ENCODE measurements at places on chromosomes 4 and X. TPM values are rescaled to one million over a fixed set of nuclear protein-coding genes. Genes with fewer than 3 reads are reported as not detected.

Gene XAGE2
- total RNA-seq: not detected

DNA sequence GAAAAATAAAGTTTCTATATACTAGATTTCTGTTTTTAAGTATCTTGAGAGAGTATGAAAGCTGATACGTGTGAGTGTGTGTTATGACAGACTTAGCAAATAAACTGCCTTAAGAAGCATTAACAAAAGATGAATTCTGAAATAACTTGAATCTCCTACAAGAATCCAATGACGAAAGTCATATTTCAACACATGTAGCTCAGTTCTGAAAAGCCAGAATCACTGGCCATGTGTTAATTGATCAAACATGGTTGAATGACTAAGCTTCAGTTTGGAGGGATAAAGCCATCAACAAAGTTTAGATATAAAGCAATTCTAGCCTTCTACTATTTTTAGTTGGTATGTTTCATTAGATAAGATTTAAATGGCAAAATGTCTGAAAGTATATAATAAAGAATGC is 88.5 kb upstream of the ETNPPL start:
- no peak for DNase-seq
- H3K4me3 ChIP-seq: no peak overlapping the region
- H3K36me3 ChIP-seq: no peaks in the 10 kb centered on the region
- H3K27me3 ChIP-seq: no peaks in the 10 kb centered on the region
- no peak overlapping the region for H3K27ac ChIP-seq
- no peaks in the 10 kb centered on the region for H3K4me1 ChIP-seq

Gene DCUN1D4
- 26.1 TPM for total RNA-seq

DNA sequence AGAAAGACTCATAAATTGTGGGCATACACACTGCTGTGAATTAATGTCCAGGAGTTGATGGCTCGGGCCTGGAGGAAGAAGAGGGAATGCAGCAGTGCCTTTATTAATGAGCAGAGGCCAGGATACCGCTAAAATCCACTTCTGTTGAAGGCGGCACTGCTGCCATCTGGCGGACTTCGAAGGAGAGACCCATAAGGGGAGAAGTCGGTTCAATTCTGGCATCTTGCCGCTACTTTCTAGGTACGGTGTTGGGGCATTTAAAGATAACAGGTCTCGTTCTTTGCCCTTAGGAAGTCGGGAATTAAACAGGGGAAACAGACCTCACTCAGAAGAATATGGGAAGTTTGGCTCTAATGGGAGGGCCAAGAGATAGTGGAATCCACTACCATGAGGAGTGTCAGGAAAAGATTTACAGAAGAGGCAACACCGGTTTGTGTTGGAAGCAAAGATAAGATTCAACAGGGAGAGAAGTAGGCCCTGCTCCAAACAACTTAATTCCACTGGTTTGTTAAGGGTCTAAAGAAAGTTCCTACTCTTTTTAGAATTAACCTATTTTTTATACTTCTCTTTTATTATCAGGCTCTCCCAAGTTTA is 133.6 kb upstream of the GIMD1 start:
- no peak overlapping the region for H3K27ac ChIP-seq
- no peaks in the 10 kb centered on the region for H3K36me3 ChIP-seq
- H3K4me1 ChIP-seq: no peaks in the 10 kb centered on the region
- H3K27me3 ChIP-seq: no peaks in the 10 kb centered on the region
- no peak for DNase-seq

Gene TMEM271
- not detected for total RNA-seq

DNA sequence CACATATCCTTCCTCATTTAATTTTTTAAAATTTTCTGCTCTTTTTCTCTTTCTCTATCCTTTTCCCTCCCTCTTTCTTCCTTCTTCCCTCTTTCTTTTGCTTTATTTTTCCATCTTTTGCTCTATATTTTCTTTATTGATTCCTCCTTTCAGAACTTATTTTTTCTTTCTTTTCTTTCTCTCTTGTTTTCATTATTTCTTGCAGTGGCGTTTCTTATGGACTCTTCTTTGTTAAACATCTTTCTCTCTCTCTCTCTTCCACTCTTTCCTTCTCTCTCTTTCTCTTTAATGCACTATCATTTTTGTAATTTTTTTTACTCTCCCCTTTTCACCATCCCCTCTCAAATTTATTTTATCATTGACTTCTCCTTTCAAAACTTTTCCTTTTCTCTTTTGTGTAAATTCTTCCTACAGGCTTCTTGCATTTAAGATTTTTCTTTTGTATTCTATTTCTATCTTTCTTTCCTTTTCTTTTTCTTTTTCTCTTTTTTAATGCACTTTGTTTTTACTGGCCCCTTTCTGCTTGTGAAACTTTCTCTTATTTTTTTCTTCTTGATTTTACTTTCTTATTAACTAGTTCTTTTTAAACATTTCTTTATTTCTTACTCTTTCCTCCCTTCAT is 97.0 kb downstream of the RBMX2 start:
- no peaks in the 10 kb centered on the region for H3K4me1 ChIP-seq
- no peak overlapping the region for H3K4me3 ChIP-seq
- no peaks in the 10 kb centered on the region for H3K36me3 ChIP-seq

DNA sequence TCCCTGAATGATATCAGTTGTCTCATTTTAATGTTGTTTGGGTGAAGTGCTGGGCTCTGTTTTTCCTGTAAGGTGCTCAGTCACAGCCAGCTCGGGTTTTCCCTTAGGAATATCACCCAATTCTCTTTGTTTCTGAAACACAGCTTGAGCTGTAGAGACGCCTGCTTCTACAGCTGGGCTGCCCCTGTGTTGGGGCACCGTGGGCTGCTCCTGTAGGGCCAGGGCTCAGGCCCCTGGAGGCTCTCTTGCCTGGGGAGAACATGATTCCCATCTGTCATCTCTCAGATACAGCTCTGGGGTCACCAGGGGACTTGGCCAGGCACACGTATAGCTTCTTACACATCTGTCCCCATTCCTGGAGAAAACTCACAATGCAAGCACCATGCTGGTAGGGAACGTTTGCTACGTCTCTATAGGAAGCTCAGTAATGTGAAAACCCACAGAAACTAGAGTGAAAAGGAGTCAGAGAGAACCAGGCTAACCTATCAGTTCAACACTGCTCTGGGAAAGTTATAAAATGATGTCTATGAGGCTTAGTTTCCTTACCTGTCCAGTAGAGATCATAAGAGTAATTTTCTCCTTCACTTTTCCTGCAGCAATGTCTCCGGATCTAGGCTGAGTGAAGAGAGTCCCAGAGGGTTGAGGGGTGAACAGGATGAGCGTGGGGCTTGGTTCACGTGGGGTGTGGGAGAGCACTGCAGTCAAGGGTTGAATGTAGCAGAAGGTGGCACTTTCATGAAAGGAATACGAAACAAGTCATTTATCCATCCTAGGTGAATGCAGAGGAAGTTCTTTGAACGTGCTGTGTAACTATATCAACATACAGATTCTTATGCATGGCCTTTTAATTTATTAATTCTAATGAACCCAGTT is 14.5 kb downstream of the FHDC1 start:
- H3K36me3 ChIP-seq: no peaks in the 10 kb centered on the region
- H3K4me1 ChIP-seq: no peaks in the 10 kb centered on the region
- no peak overlapping the region for H3K27ac ChIP-seq

Gene PCDH10
- 0.94 TPM for total RNA-seq

Gene AMTN
- not detected for total RNA-seq

Gene RAB41
- total RNA-seq: not detected

- H3K27me3 ChIP-seq: no peaks in the 10 kb centered on the region
- peaks cover 5% of the 10 kb centered on the region for H3K4me1 ChIP-seq
- H3K4me3 ChIP-seq: no peak overlapping the region
- no peak overlapping the region for H3K27ac ChIP-seq
- H3K36me3 ChIP-seq: no peaks in the 10 kb centered on the region
These were observed 50.9 kb downstream of the ABCG2 start for GRCh38 chr4:88107406-88108107.

GRCh38 chrX:13933352-13933751 is 96.3 kb downstream of the GEMIN8 start:
- no peak for DNase-seq
- H3K4me1 ChIP-seq: peaks cover 12% of the 10 kb centered on the region
- peaks cover 6% of the 10 kb centered on the region for H3K27me3 ChIP-seq
- H3K4me3 ChIP-seq: no peak overlapping the region
- no peaks in the 10 kb centered on the region for H3K36me3 ChIP-seq

Gene HSFX4
- not detected for total RNA-seq

Gene GATA1
- not detected for total RNA-seq

Gene UGT2B11
- total RNA-seq: not detected

DNA sequence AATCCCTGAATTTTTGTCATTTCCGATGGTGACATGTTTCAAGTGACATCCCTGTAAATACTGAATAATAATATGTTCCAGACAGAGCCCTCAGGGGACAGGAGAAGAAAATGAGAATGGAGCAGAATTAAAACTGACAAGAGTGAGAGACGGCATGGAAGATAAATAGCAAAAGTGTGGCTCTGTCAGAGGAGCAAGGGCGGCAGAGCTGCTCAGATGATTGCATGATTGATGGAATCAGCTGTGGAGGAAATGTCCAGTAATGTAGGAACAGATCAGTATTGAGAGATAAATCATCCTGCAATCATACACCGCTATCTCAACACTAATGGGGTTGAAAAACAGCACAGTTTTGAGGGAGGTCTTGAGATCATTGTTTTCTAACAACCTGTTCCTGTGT is 350.3 kb downstream of the STIM2 start:
- no peaks in the 10 kb centered on the region for H3K27me3 ChIP-seq
- no peak for DNase-seq
- no peak overlapping the region for H3K4me3 ChIP-seq
- H3K36me3 ChIP-seq: no peaks in the 10 kb centered on the region
- no peak overlapping the region for H3K27ac ChIP-seq

GRCh38 chr4:105541420-105541819 is 11.0 kb upstream of the ARHGEF38 start:
- no peaks in the 10 kb centered on the region for H3K36me3 ChIP-seq
- DNase-seq: no peak
- no peak overlapping the region for H3K4me3 ChIP-seq
- H3K27ac ChIP-seq: no peak overlapping the region
- no peaks in the 10 kb centered on the region for H3K27me3 ChIP-seq
- no peaks in the 10 kb centered on the region for H3K4me1 ChIP-seq

- H3K4me3 ChIP-seq: no peak overlapping the region
- H3K27ac ChIP-seq: no peak overlapping the region
- H3K36me3 ChIP-seq: no peaks in the 10 kb centered on the region
- no peaks in the 10 kb centered on the region for H3K4me1 ChIP-seq
- H3K27me3 ChIP-seq: no peaks in the 10 kb centered on the region
- DNase-seq: no peak
These were observed 73.6 kb downstream of the MED28 start for GRCh38 chr4:17688011-17688441.

DNA sequence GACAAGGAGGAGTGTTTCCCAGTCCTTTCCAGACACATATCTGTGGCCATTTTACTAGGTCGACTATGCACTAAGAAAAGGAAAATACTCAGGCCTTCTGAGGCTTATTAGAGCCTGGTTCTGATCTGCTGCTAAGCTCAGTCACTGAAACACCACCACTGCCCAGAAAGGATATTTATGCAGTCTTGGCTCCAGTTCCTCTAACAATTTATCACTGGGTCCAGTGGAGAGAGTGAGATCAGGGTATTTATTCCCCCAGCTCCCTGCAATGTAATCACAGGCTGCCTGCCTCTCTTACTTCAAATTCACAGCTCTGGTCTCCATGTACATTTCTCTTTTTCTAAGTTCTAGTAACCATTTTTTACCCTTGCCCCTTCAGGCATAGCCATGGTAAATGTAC is 81.6 kb upstream of the INPP4B start:
- no peak for DNase-seq
- H3K4me3 ChIP-seq: no peak overlapping the region
- no peaks in the 10 kb centered on the region for H3K27me3 ChIP-seq
- H3K27ac ChIP-seq: no peak overlapping the region
- H3K4me1 ChIP-seq: no peaks in the 10 kb centered on the region
- H3K36me3 ChIP-seq: no peaks in the 10 kb centered on the region

GRCh38 chr4:89558147-89558546 is 250.5 kb upstream of the GPRIN3 start:
- DNase-seq: no peak
- no peaks in the 10 kb centered on the region for H3K4me1 ChIP-seq
- H3K36me3 ChIP-seq: no peaks in the 10 kb centered on the region
- H3K27ac ChIP-seq: no peak overlapping the region
- no peak overlapping the region for H3K4me3 ChIP-seq

DNA sequence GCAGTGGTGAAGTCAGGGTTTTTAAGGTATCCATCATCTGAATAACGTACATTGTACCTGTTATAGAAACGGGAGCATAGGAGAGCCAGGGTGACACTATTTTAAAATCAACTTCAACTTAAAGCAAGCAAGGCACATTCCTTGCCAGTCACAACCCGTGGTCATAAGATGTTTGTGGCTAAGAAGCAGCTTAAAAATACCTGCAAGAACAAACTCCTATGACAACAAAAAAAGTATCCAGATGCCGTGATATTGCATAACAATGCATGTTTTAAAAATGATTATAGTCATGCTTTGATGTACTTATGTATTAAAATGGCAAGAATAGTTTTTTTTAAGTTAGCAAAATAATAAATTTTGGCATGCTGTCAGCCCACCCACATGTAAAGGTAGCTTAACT is 16.5 kb upstream of the SYNPO2 start:
- H3K27me3 ChIP-seq: no peaks in the 10 kb centered on the region
- H3K36me3 ChIP-seq: no peaks in the 10 kb centered on the region
- DNase-seq: no peak
- H3K27ac ChIP-seq: no peak overlapping the region

Gene SASH3
- total RNA-seq: 8.3 TPM

Gene STARD8
- total RNA-seq: 14.6 TPM

DNA sequence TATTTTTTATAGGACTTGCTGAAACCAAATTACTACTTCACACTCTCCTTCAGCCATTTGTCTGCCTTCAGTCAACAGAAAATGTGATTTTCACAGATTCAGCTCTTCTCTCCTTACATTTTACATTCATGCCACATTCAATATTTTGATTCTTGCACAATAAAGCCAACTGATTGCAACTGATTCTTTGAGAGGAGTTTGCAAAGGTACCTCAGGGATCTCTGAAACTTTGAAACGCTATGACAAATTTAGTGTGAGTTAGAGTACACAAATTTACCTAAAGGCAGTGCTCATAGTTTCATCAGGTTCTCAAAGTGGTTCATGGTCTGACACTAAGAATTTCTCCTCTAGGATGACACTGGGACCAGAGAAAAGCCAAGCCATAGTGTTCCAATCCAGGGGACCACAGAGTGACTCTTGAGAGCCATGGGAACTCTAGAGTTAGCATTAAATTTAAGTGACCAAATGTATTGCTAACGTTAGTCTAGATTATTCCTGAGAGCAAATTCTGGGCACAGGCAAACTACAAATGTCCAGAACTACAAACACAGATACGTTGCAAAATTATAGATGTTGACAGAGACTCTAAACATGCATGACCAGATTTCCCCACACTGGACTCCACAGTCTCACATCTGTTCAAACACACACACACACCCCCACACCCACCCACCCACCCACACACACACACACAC is 9.0 kb downstream of the CSN3 start:
- no peaks in the 10 kb centered on the region for H3K4me1 ChIP-seq
- no peak overlapping the region for H3K27ac ChIP-seq
- no peak for DNase-seq
- no peak overlapping the region for H3K4me3 ChIP-seq
- no peaks in the 10 kb centered on the region for H3K36me3 ChIP-seq
- H3K27me3 ChIP-seq: no peaks in the 10 kb centered on the region
